Activated T-helper 1 cell treated with anti-CD3 and anti-CD28 coated beads, Interleukin-2, amount 50 U/mL, for 16 hours (primary cell): ENCODE measurements at places on chromosomes 2 and 18.

GRCh38 chr2:223529696-223530095, 72.5 kb downstream of the SCG2 start:
- DNase-seq = no peak

DNA sequence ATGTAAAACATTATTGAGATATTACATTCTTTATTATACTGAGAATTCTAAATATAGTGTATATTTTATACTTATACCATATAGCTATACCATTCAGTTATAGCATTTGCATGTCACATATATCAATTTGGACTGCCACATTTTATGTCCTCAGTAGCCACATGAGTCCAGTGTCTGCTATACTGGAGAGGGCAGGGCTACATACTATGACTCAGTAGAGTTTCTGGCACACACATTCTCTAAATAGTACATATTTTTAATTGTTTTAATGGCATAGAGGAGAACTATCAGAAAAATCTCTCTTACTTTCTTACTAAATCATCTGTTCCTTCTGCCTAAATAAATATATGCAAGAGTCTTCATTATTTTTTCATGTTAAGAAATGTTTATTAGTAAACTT, 55.4 kb upstream of the COL5A2 start:
- DNase-seq = no peak

- no peak for DNase-seq
Measured at GRCh38 chr18:48956356-48956755, 5.6 kb upstream of the SMAD7 start.

DNA sequence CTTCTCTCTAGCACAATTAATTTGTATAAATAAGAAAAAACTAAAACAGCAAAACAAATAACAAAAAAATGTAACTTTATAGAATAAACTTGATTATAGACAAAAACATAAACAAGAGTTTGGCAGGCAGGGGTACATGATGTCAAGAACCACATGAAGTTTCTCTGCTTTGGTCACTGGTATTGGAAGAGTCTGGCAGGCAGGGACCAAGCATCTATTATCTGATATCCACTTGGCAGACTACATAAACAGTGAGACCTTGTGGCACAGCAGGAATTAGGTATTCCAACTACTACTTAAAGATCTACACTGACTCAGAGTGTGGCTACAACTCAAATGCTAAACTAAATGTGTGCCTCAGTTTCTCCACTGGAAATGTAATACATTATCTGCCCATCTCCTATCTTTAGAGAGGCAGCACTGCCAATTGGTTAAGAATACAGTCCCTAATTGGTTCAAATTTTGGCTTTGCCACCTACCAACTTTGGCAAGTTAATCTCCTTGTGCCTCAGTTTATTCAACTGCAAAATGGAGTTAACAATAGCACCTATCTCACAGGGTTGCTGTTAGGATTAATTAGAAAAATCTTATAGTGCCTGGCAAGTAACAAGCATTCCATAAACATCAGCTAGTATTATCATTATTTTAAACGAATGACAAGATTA, 2.7 kb downstream of the MAP4K3 start:
- no peak for DNase-seq

- no peak for DNase-seq
Measured at GRCh38 chr2:98350411-98350810, 4.2 kb downstream of the CNGA3 start.

- DNase-seq = no peak
Measured at GRCh38 chr2:126635281-126635680, 20.7 kb upstream of the GYPC start.

DNA sequence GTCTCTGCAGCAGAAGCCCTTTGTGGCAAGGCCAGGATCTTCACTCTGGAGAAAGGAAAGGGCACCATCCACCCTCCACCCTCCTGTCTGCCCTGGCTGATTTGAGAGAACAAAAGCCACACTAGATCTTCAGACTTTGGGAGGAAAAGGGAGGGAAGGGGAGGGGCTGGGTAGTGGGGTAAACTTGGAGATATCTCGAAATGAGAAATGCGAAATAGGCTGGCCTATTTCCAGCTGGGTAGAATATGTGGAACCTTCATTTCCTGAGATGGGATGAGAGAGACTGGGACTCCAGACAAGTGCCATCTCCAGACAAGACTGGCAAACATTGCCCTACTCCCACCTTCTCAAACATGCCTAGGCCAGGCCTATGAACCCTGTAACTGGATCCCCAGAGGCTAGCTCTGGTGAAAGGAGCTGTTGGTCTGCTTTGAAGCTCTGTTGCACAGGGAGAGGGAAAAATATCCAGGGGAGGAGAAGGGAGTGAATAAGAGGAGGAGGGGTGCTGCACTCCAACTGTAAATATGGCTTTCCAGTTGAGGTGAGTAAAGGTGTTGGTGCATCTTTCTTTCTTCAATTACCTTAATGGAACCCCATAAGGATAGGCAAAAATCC, 1.7 kb downstream of the HOXD12 start:
- no peak for DNase-seq

GRCh38 chr2:148538375-148538774, 106.2 kb upstream of the EPC2 start:
- no peak for DNase-seq

DNA sequence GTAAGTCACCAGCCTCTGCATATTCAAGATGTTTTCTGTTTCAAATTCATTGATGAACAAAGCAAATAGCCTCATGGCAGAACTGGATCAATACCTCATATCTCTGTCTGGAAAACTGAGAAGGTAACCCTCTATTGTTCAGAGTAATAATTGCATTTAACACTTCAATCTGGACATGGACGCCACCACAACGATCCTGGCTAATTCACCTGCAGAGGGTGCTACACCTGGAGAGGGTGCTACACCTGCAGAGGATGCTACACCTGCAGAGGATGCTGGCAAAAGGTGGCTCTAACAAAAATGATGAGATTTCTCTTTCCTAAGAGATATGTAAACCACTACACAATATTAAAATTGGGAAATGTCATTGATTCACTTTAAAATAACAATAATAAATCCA, 183.1 kb upstream of the HNRNPA3 start:
- no peak for DNase-seq

DNA sequence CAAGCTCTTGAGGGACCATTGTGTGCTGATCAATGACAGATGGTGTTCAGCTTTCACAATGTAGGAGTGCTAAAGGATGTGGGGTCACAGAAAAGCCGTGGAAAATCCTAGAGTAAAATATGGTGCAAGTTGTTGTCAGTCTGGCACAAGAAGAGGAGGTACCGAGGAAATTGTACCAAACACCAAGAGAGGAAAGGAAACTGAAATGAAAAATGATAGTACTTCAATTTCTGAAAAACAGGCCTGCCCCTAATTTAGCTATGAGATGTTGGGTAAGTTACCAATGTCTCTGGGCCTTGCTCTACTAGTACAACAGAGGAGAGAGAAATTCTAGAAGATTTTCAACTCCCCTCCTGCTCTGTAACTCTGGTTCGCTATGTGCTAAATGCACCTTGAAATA, 78.8 kb upstream of the PELI1 start:
- no peak for DNase-seq

- DNase-seq = no peak
Measured at GRCh38 chr2:239372835-239373234, 28.0 kb downstream of the HDAC4 start.

DNA sequence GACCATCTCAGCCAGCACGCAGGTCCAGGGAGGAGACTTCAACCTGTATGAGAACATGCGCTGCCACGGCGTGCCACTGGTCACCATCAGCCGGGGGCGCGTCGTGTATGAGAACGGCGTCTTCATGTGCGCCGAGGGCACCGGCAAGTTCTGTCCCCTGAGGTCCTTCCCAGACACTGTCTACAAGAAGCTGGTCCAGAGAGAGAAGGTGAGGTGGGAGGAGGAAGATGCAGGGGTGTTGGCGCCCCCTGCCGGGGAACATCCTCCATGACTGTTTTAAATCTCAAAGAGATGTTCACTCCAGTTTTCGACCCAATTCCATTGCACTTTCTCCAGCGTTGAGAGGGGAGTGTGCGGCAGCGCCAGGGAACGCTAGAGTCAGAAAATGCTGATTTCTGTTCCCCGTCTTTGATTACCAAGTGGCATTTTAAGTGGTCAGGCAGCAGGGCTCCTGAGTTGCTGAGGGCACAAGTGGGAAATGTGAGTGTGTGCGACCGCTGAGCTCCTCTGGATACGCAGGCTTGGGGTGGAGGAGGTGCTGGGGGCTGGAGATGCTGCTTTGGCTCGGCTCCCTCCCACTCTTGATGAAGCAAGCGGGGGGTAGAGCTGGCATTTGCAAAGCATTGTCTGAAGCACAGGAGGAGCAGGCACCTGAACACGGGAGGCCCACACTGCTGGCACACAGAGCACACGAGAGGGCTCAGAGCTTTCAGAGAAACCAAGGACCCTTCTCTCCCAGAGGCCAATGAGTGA, 27.7 kb upstream of the MAPRE3 start:
- peak; percentile 32 for DNase-seq

DNA sequence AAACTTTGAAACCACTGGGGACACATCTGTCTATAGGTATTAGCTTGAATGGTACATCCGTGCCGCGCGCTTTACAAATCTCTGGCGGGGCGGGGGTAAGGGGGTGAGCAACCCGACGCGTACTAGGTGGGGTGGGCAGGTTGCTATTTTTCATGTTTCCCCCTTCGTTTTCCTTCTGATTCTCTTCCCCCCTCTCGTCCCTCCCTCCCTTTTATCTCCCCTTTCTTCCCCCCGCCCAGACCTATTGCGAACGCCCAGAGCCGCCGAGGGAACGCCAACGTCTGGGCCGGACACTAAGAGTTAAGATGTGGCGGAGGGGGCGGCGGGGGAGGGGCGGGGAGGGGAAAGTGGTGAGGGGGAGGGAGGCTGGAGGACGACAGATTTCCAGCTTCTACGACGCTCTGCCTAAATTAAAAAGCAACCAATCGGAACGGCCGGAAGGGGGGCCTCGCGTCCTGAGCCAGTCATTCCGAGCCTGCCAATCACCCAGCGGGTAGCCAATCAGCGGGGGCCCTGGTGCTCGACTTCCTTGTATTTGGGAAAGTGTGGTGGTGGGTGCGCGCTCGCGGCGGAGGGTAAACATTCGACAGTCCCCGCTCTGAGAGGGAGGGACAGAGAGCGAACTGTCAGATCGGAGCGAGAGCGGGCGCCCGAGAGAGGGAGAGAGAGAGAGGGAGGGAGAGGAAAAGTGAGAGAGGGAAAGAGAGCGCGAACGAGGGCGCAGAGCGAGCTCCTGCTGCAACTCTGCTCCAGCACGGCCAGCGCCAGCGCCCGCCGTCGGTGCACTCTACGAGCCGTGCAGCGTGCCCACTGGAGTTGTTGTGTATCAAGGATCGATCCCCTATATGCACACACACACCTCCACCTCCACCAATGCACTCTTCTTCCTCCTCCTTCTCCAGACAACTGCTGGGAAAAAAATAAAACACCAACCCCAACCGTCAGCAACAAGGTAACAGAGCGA, at the start of gene POU3F3:
Gene POU3F3, plus strand, starts transcription at position 582 of the 964 bp plus-strand sequence. CDS start 1,396 bp downstream, outside the sequence.
- no peak for DNase-seq

GRCh38 chr2:19262150-19262549, 96.3 kb downstream of the OSR1 start:
- DNase-seq = no peak

- DNase-seq = no peak
Measured at GRCh38 chr2:17805717-17806363, 10.4 kb upstream of the MSGN1 start.

DNA sequence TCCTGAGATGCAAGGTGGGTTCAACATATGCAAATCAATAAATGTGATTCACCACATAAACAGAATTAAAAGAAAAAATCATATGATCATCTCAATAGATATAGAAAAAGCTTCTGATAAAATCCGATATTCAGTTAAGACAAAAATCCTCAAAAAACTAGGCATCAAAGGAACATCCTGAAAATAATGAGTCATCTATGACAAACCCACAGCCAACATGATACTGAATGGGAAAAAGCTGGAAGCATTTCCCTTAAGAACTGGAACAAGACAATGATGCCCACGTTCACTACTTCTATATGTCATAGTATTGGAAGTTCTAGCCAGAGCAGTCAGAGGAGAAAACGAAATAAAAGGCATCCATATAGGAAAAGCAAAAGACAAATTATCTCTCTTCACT, 80.4 kb downstream of the MYO3B start:
- no peak for DNase-seq

DNA sequence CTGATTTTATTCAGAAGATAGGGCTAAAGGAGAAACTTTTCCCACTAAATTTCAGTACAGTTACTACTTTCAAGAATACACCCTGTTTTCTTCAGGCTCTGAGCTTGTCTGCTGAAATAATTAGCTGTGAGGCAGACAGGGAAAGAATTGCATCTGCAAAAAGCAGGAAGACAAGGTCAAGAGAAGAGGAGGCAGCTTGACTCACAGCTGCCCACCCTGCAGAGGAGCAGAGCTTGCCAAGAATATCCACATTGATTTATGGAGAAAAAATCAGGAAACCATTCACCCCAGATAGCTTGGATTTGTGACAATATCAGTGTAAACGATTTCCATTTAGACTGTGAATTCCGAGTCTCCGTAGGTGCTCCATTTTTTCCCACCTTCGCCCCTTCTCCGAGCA, 49.0 kb downstream of the ACTR2 start:
- DNase-seq = no peak

DNA sequence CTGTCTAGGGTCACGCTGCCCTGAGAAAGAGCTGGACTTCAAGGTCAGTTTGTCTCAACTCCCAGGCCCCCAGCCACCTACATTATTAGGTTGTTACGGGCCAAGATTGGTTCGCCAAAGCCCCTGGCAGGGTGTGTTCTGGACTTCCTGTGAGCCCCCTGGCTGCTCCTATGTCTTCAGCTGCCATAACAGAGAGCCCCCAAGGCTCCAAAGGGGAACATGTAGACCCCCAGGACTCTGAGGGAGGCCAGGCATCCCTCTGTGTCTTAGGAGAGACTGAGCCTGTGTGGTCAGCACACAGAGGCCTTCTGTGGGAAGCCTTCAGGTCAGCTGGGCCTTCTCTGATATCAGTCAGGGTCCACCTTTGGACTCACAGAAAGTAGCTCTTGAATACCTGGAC, 58.3 kb downstream of the INHBB start:
- no peak for DNase-seq

- no peak for DNase-seq
Measured at GRCh38 chr2:30981510-30981909, 156.7 kb downstream of the GALNT14 start.

- no peak for DNase-seq
Measured at GRCh38 chr2:123717636-123718334, 307.3 kb upstream of the CNTNAP5 start.

DNA sequence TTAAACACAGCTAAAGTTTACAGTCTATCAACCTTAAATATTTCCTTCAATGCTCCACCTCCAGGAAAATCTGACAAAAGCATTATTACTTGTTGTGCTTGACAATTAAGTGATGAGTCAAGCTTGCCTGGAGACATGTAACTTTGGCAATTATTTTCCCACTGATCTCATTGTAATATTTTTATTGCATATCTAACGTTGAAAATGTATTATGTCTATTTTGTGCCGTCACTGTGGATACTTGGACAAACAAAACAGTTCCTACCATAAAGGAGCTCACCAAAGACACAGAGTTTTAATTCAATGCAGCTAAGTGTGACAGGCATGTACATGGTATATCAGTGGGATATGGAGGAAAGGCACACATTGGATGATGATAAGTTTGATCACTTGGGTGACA, 24.7 kb downstream of the RNF103 start:
- DNase-seq = no peak

GRCh38 chr18:46891742-46892214, 25.5 kb downstream of the PIAS2 start:
- no peak for DNase-seq

GRCh38 chr2:46170026-46170425, 127.2 kb upstream of the EPAS1 start:
- no peak for DNase-seq
